Activated T-helper 1 cell treated with Interleukin-2 at 50 U/mL for 16 hours (primary cell): ENCODE measurements at places on chromosomes 3 and 15.

GRCh38 chr3:32553973-32554372 lies 16.7 kb downstream of the DYNC1LI1 start:
- no peak for DNase-seq

DNA sequence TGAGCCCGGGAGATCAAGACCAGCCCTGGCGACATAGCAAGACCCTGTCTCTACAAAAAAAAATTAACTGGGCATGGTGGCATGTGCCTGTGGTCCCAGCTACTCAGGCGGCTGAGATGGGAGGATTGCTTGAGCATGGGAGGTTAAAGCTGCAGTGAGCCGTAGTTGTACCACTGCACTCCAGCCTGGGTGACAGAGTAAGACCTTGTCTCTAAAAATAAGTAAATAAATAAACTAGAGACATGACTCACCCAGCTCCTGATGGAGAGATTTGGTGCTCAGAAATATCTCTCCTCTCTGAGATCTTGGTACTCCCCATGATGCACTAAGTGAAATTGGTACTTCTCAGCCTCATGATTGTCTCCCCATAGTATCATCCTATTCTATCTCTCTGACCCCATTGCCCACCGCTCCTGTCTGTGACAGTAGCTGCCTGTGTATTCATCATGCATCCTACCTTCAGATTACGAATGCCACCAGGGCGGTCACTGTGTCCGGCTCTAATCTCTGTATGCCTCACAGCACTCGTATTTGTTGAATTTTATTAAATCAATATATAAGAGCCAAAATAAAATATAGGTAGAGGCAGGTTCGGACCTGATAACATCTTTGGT lies 50.9 kb downstream of the ABHD2 start:
- DNase-seq, result no peak

DNA sequence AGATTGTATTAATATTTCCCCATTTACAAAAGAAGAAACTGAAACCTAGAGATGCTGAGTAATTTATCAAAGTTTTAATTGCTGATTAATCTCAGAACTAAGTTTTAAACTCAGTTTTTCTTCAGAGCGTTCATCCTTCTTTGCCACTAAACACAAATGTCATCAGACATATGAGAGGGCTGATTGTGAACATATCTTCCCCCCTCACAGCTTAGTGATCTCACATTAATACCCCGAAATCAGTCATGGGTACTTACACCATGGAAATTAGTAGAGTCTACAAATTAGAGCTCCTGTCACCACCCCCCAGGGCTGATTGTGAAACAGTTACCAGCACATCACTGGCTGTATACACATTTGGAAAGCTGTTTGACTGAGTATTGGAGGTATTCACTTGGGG lies 189.3 kb upstream of the SGO1 start:
- no peak for DNase-seq

- DNase-seq, result no peak
These were observed 149.3 kb upstream of the MEF2A start for GRCh38 chr15:99416191-99417188.

GRCh38 chr3:100170486-100170885 lies 56.2 kb upstream of the FILIP1L start:
- DNase-seq, result no peak

GRCh38 chr3:129211345-129211744 lies 27.6 kb upstream of the CNBP start:
- DNase-seq, result no peak

DNA sequence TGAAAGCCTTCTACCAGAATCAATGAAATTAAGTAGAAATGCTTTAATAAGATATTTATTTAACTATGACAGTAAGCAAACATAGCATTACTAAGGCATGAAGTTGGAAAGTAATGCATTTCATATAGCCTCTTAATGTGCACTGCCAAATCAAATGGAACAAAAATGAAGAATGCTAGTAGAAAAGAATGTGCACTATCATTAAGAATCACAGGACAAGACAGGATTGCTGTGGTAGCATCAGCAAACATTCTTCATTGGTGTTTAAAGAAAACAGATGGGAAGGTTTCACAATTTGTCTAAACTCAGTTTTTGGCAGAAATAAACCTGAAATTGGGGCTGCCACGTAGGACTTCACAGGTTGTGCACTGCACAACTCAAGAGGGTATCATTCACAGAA lies 168.9 kb downstream of the CNTN3 start:
- no peak for DNase-seq
